ENCODE measurements at places on chromosomes 5 and 9. TPM values are rescaled to one million over a fixed set of nuclear protein-coding genes. Genes with fewer than 3 reads are reported as not detected.

The RAB3C gene
- total RNA-seq: not detected

The SPINK1 gene
- total RNA-seq: not detected

The TMEM252 gene
- not detected for total RNA-seq

The SCGB3A2 gene
- total RNA-seq: not detected

The SMIM27 gene
- total RNA-seq: 2.3 TPM

Measured in endothelial cell of coronary artery (primary cell).